ENCODE measurements at places on chromosomes 4 and X.

GRCh38 chrX:30653415-30654131, at the start of gene GK:
TSS of gene GK (plus strand) at chrX:30653423. CDS start at chrX:30653538, 115 bp downstream.
- no peak for DNase-seq

GRCh38 chrX:131633285-131633917, 89.5 kb downstream of the OR13H1 start:
- DNase-seq = peak; percentile 68

- DNase-seq = no peak
Observed at GRCh38 chrX:4263030-4263803, 549.8 kb upstream of the PRKX start.

DNA sequence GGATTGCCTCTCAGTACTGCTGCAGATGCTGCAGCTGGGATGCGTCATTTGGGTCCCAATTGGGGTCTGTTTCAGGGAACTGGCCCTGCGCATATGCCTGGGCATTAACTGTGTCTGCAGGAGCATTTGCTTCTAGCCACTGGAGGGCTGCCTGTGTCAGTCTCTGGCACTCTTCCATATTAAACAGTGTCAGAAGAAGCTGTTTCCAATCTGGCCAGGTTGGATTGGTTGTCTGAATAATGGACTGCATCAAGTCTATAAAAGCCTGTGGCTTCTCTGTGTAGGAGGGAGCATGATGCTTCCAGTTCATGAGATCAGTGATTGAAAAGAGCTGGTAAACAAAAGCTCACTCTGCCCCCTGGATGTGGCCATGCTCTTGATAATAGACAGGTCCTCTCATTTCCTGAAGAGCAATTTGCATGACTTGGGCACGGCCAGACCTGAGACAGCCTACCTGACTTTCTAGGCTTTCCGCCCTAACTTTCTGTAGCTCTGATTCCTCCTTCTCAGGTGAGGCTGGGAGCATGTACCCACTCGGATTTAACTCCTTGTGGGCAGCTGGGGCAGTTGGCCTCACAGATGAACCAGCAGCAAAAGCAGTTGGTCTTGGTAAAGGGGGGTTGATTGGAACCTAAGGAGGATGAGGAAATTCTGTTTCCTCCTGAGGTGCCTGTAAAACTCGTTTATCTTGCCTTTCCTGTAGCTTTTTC, 29.2 kb downstream of the SULT1E1 start:
- DNase-seq = no peak

GRCh38 chr4:7687006-7687405, 252.3 kb upstream of the PSAPL1 start:
- DNase-seq = no peak

- DNase-seq = no peak
Observed at GRCh38 chr4:150768497-150768896, 186.5 kb downstream of the MAB21L2 start.

GRCh38 chr4:41619161-41619560, 81.2 kb downstream of the LIMCH1 start:
- DNase-seq = no peak

GRCh38 chr4:137238456-137239162, 293.7 kb downstream of the PCDH18 start:
- DNase-seq = no peak

GRCh38 chrX:119041175-119041574, 31.6 kb upstream of the CT47C1 start:
- DNase-seq = no peak

DNA sequence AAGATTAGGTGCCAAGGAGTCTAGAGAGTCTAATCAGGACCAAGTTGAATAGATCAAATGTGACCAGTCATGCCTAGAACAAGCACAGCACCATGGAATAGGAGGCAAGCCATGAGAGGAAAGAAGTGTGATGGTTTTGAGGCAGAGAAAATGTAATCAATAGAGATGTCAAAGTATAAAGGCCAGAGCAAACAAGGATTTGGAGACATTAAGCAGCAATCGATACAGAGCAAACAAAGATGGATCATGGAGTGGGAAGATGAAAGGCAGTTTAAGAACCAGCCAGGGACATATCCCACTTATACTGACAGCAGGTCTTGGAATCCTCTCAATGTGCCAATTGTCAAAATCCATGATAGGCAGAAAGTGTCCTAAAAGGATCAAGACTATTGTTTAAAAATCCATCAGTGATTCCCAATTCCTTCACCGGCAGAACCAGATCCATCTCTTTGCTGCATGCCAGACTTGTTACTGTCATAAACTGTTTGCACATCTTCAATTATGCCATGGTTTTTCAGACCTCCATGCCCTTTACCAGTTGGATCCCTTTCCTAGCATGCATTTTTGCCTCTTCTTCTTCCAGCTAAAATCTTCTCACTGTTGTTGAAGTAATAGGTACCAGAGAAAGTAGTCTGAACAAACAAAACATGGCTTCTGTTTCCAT, 520.7 kb upstream of the ARX start:
- no peak for DNase-seq

- DNase-seq = no peak
Observed at GRCh38 chr4:10312568-10312967, 144.7 kb downstream of the ZNF518B start.

- DNase-seq = no peak
Observed at GRCh38 chr4:41285202-41285863, 28.6 kb downstream of the UCHL1 start.

- DNase-seq = no peak
Observed at GRCh38 chrX:19670854-19671620, 155.7 kb upstream of the MAP3K15 start.

DNA sequence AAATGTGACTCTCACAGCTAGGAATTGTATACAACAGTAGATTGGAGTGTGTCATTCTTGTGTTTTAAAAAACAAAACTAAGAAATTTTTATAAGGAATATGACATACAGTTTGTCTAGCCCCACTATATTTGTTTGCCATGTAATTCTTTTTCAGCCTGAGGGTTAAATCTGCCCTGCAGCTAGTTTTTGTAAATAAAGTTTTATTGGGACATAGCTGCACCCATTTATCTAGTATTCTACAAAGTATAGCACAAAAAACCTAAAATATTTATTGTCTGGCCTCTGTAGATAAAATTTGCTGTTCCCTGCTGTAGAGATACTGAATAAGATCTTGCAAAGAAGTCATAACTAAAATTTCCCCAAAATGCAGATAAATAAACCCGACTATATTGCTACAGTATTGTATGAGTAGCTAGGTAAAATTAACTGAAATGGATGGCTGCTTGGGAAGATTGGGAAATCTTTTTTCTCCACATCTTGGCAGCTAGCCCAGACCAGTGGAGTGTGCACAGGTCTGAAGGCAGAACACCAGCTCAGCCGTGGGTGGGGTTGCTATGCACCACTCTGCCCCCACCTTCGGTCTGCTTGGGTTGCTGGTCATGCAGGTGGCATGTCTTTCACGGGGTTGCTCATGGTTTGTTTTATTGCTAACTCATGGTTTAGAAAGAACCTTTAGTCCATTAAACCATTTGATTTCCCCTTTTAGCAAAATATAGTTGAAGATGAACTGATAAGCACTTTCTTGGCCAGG, 127.9 kb downstream of the KLHL8 start:
- DNase-seq = no peak

DNA sequence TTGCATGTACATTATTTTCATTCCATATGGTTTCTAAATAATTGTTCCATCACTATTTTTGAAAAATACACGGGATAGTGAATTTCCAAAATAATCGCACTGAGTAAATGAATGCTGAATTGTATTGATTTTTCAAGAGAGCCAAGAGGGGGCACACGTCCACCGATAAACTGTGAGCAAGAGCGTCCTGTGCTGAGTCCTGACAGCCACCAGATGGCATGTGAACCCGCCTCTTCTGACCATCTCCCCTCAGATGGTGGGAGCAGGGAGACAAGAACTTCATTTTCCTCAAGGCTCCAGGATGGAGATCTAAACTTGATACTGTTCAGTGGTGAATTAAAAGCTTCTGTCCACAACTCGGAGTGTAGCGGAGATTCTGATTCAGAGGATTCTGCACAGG, 30.6 kb upstream of the IL9R start:
- DNase-seq = no peak

DNA sequence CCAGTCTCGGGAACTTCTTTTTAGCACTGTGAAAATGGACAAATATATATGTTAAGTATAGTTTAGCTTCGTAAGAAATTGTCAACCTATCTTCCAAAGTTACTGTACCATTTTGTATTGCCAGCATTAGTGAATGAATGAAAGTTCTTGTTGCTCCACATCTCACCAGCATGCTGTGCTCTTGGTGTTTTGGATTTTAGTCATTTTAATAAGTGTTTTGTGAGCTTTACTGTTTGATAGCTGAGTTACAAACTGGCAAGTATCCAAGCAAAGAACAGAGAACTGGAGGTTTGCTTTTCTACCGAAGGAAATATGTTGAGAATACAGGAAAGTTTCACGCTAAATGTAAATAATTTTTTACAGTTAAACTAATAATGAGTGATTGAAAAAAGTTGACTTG, 33.0 kb downstream of the SNCA start:
- DNase-seq = no peak

GRCh38 chr4:114323841-114324240, 274.8 kb upstream of the UGT8 start:
- no peak for DNase-seq

- no peak for DNase-seq
Observed at GRCh38 chr4:152479428-152480026, 56.4 kb downstream of the FBXW7 start.

DNA sequence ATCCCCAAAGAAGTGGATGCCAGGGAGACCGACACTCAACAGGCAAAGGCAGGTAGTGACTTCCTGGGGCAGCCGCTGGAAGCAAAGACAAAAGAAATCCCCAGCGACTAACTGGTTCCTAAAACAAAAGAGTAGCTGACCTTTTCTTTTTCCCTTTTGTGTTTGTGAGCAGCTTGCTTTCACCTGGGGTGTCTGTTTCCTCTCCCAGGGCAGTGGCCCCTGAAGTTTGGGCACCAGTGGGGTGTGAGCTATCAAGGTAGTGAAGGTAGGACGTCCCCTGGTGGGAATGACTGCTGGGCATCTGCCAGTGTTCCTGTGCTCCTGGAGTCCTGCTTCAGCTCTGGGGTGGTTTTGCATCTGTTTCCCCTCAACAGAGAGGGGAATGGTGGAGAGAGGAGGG, 41.6 kb upstream of the STIM2 start:
- no peak for DNase-seq

GRCh38 chr4:143343276-143343831, 6.7 kb downstream of the GAB1 start:
- DNase-seq = no peak

DNA sequence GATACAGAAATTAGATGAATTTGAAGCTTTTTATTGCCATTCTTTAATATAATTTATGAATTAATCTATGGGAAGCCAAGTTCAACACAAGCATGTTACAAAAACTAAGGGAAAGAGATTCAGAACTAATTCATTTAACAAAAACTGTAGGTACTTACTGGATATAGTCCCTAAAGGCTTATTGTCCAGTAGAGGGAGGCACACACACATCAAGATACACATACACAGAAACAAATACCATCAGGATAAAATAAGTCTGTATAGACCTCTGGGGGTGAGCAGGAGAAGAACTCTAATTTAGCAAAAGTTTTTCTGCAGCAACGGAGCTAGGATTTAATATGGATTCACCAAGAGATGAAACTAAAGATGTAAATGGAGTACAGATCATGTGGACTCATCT, 83.0 kb upstream of the IL13RA1 start:
- DNase-seq = no peak

DNA sequence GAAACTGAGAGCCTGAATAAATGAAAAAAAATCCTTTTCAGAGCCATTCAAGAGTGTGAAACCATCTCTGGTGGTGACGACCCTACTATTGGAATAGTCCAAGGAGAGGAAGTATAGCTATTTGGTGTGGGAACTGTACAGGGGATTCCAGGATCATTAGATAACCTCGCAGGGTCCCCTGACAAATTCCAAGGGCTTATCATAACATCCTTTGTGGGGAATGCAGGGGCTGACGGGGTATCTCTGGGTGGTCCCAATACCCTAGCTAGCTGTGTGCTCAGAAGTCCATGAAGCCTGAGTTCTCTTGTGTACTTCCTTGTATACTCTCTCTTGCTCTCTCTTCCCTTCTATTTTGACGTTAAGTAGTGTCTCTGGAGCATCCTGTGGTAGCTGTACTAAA, 13.8 kb upstream of the PLAC1 start:
- no peak for DNase-seq

- no peak for DNase-seq
Observed at GRCh38 chrX:100368167-100368566, 41.9 kb downstream of the PCDH19 start.

DNA sequence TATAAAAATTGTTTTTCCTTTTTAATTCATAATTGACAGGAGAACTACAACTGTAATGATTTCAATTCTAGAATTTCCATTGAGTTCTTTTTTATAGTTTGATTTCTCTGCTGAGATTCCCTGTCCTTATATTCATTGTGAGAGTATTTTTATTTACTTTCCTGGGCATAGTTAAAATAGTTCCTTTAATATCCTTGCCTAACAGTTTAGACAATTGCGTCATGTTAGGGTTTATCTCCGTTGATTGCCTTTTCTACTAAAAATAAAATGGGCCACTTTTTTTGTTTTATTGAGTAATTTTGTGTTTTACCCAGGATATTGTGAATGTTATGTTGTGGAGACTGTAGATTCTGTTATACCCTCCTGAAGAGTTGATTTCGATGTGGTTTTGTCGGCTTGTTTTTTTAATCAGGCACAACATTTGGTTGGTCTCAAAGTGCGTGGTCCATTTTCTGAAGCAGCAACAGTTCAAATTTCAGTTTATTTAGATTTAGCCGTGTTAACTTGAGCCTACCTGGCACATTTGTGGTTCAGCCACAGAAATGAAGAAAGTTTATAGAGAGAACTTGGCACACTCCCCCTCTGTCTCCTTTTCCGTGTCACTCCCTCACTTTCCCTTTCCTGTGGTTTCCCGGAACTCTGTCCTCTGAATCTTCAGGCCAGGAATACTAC, 16.0 kb upstream of the PRRG1 start:
- no peak for DNase-seq

GRCh38 chr4:11072999-11073398, 355.7 kb downstream of the HS3ST1 start:
- DNase-seq = no peak

- DNase-seq = no peak
Observed at GRCh38 chrX:1533058-1533457, 3.9 kb downstream of the P2RY8 start.

DNA sequence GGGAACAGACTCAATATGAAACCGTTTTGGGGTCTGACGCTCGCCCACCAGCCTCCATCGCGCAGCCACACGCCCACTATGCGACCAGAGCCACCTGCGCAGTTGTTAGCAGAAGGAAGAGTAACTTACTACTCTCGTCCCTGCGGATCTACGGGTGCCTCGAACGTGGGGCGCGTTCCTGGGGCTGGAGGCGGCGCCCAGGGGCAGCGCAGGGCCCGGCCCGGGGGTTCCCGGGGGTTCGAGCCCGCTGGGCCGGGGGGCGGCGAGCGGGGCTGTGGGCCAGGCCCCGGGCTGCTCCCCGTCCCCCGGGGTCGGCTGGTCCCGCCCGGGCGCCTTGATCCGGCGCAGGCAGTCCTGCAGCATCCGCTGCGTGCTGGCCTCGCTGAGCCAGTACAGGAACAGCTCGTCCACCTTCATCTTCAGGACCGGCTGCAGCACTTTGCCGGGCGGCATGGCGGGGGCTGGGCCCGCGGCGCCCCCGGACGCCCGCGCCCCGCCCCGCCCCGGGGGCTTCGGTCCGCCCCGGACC, 404 bp downstream of the PPP2R3B start:
- DNase-seq = peak; percentile 81

Measured in activated CD8-positive, alpha-beta memory T cell treated with anti-CD3 and anti-CD28 coated beads for 24 hours (primary cell).